ENCODE measurements at places on chromosomes 3 and 15.

- no peak for DNase-seq
Measured at GRCh38 chr15:24919446-24919845, 35.3 kb upstream of the SNRPN start.

GRCh38 chr3:56989169-56989976, 71.1 kb upstream of the SPATA12 start:
- no peak for DNase-seq

- DNase-seq, result no peak
Measured at GRCh38 chr15:64843991-64844390, 2.3 kb downstream of the PLEKHO2 start.

- no peak for DNase-seq
Measured at GRCh38 chr3:197168063-197168462, 130.3 kb downstream of the DLG1 start.

DNA sequence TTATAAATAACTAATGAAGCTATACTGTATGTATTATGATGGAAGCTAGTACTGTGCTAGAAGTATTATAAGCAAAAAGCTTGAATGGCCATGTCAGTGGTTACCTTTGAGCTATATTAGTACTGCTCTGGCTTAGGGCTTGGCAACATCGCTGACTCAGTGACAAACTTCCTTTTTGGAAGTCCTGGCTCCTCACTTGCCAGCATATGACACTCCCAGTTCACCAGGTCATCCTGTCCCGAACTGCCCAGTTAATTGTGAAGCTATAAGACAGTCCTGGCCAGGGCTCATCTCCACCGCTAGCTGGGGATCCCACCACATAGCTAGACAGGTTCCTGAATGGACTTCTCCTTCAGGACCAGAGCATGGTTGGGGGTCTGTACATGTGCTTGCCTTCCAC, 31.9 kb downstream of the RAB8B start:
- no peak for DNase-seq

GRCh38 chr15:99963096-99963825, 230.0 kb upstream of the LYSMD4 start:
- peak; percentile 39 for DNase-seq

GRCh38 chr3:187359798-187360486, 8.2 kb upstream of the RTP4 start:
- no peak for DNase-seq

- DNase-seq, result no peak
Measured at GRCh38 chr3:123322866-123323265, 121.1 kb downstream of the SEC22A start.

DNA sequence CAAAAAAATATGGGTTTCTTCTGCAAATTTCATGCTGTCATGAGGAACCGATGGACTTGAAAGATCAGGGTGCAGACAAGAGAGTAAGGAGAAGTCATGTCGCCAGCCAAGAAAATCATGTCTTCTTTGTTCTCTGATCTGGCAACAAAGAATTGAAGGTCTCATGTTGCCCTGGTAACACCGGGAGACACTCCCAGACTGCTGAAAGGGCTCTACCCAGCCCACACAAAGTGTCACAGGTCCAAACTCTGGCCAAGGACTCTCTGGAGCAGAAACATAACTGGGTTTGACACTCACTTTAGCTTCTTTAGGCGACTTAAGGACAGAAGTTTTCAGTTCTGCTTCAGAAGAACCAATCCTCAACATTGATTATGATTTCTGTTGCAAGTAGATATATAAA, 42.9 kb downstream of the SIDT1 start:
- no peak for DNase-seq

DNA sequence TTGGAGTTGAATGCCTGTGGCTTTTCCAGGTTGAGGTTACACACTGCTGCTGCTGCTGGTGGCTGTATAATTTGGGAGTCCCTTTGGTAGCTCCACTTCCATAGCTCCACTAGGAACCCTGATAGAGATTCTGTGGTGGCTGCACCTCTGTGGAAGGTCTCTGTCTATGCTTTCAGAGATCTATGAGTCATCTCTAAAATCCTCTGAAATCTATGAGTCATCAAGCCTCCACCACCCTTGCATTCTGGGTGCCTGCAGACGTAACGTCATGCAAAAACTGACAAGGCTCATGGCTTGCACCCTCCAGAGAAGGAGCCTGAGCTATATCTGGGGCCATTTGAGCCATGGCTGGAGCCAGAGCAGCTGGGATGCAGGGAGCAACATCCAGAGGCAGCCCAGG, 1037.0 kb upstream of the CFAP20DC start:
- DNase-seq, result peak; percentile 71

DNA sequence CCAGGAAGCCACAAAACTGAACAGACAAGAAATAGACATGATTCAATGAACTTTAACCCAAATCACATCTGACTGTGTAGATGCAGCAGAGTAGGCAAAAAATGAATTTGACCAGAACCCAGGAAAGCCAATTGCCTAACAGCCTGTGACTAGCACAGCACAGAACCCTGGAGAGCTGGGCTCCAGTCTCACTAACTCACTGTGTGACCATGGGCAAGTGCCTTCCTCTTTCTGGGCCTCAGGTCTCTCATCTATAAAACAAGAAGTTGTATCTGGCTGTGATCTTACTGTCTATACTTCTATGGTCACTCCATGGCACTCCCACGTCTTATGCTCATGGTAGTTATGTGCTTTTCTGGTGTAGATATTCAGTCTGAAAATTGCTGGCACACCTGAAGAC, 48.1 kb upstream of the USP3 start:
- DNase-seq, result no peak

DNA sequence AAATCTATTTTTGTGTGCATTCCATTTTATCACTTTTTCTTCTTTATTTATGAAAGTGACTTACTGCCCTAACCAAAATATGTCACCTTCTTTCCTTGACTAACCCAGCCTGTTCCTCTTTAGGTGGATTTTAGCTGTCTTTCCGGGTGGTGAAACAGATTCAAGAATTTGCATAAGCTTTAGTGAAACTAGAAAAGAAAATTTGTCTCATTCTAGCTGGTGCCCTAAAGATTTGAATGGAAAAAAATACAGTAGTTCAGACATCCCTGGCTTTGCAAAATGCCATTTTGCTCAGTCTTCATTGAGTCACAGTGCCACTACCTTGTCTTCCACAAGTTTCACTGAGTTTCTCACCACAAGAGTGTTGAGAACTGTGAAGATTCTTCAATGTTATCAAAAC, 28.2 kb upstream of the CCDC50 start:
- no peak for DNase-seq

- DNase-seq, result no peak
Measured at GRCh38 chr3:20015525-20015924, 3.5 kb upstream of the PP2D1 start.

- peak; percentile 33 for DNase-seq
Measured at GRCh38 chr3:108085810-108086350, 5.0 kb downstream of the CD47 start.
